MM.1S (cell line): ENCODE measurements at places on chromosomes 12 and 14.

DNA sequence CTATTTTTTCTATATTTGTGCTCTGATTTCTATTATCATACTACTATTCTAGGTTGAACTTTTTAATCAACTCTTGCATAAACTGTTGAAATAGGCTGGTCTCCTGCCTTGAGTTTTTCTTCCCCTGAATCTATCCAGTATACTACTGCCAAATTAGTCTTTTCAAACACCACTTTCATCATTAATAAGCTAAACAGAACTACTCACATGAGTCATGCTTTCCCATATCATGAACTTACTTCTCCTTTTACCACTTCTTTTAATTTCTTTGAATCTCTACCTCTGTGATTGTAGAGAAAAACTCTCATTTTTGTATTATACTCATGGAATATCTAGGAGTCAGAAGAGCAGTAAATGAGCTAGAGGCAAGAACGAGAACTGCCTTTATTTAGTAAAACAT, 340.3 kb upstream of the PDE3A start:
- H3K27ac ChIP-seq = no peak overlapping the region
- H3K4me1 ChIP-seq = no peaks in the 10 kb centered on the region
- no peak for DNase-seq
- no peaks in the 10 kb centered on the region for H3K27me3 ChIP-seq
- no peak overlapping the region for H3K4me3 ChIP-seq

GRCh38 chr12:74339211-74339610, 198.4 kb upstream of the ATXN7L3B start:
- H3K27me3 ChIP-seq = no peaks in the 10 kb centered on the region
- H3K4me1 ChIP-seq = no peaks in the 10 kb centered on the region
- H3K36me3 ChIP-seq = no peaks in the 10 kb centered on the region
- no peak overlapping the region for H3K27ac ChIP-seq
- no peak overlapping the region for H3K4me3 ChIP-seq

- H3K4me3 ChIP-seq = no peak overlapping the region
- DNase-seq = no peak
- no peak overlapping the region for H3K27ac ChIP-seq
- H3K36me3 ChIP-seq = no peaks in the 10 kb centered on the region
These were observed 14.6 kb downstream of the ATXN7L3B start for GRCh38 chr12:74552201-74552600.

DNA sequence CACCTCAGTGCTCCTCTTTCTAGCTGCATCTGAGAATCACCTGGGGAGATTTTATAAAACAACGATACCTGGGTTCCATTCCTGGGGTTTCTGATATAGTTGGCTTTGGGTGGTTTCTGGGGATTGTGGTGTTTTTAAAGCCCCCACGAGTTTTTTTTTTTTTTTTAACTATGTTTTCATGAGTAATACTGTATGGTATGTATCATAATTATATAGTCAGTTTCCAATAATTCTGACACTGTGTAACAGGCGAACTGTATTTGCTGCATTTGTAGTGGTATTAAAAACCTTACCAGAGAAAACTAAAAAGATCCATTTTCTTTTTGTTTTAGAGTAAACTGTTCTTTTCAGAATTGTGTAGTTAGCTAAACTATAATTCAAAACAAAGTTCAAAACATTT, 84.9 kb downstream of the SRGAP1 start:
- H3K4me1 ChIP-seq = no peaks in the 10 kb centered on the region
- no peaks in the 10 kb centered on the region for H3K36me3 ChIP-seq
- no peak for DNase-seq
- H3K27ac ChIP-seq = no peak overlapping the region
- H3K27me3 ChIP-seq = no peaks in the 10 kb centered on the region
- no peak overlapping the region for H3K4me3 ChIP-seq

- H3K27ac ChIP-seq = no peak overlapping the region
- no peaks in the 10 kb centered on the region for H3K27me3 ChIP-seq
- H3K4me1 ChIP-seq = no peaks in the 10 kb centered on the region
These were observed 19.0 kb downstream of the FAM181A start for GRCh38 chr14:93946104-93946503.

GRCh38 chr14:38536376-38537038, 280.6 kb upstream of the CLEC14A start:
- DNase-seq = no peak
- H3K27ac ChIP-seq = no peak overlapping the region
- no peak overlapping the region for H3K4me3 ChIP-seq
- H3K36me3 ChIP-seq = no peaks in the 10 kb centered on the region

GRCh38 chr14:39621223-39621622, 189.0 kb upstream of the FBXO33 start:
- H3K27me3 ChIP-seq = no peaks in the 10 kb centered on the region
- no peak overlapping the region for H3K27ac ChIP-seq
- H3K36me3 ChIP-seq = no peaks in the 10 kb centered on the region
- no peak for DNase-seq
- H3K4me1 ChIP-seq = no peaks in the 10 kb centered on the region

- H3K36me3 ChIP-seq = no peaks in the 10 kb centered on the region
- no peak overlapping the region for H3K4me3 ChIP-seq
- DNase-seq = peak; percentile 30
- no peaks in the 10 kb centered on the region for H3K4me1 ChIP-seq
- H3K27me3 ChIP-seq = no peaks in the 10 kb centered on the region
- no peak overlapping the region for H3K27ac ChIP-seq
These were observed 157.4 kb upstream of the FOXG1 start for GRCh38 chr14:28608851-28609828.

- H3K36me3 ChIP-seq = no peaks in the 10 kb centered on the region
- DNase-seq = no peak
- no peak overlapping the region for H3K4me3 ChIP-seq
- no peak overlapping the region for H3K27ac ChIP-seq
- no peaks in the 10 kb centered on the region for H3K4me1 ChIP-seq
These were observed 84.6 kb upstream of the GRIP1 start for GRCh38 chr12:66763467-66763866.

- DNase-seq = no peak
- H3K36me3 ChIP-seq = no peaks in the 10 kb centered on the region
- H3K27ac ChIP-seq = no peak overlapping the region
- H3K4me1 ChIP-seq = peaks cover 10% of the 10 kb centered on the region; the same call in 1 of the 2 replicates
These were observed 73.2 kb downstream of the SUSD6 start for GRCh38 chr14:69684461-69685217.

- no peak overlapping the region for H3K4me3 ChIP-seq
- H3K27ac ChIP-seq = no peak overlapping the region
- no peak for DNase-seq
- no peaks in the 10 kb centered on the region for H3K36me3 ChIP-seq
- no peaks in the 10 kb centered on the region for H3K4me1 ChIP-seq
These were observed 41.4 kb downstream of the COX16 start for GRCh38 chr14:70317969-70318634.

DNA sequence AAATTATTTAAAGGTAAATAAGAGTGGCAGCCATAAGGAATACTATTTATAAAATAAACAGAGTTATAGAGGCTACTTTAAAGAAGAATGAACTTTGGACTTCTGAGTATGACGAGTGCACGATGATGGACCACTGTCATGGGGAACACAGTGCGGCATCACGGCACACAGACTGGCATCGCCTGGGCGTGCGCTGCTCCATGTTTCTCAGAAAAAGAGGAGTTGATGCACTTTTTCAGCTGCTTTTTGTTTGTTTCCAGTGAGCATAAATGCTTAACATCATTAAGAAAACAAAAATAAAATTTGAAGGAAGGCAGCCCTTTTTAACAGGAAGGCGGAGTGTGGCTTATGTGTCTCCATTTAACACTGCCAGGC, 23.3 kb upstream of the EAPP start:
- no peak for DNase-seq
- H3K27ac ChIP-seq = no peak overlapping the region
- H3K4me3 ChIP-seq = no peak overlapping the region
- no peaks in the 10 kb centered on the region for H3K27me3 ChIP-seq
- no peaks in the 10 kb centered on the region for H3K36me3 ChIP-seq

DNA sequence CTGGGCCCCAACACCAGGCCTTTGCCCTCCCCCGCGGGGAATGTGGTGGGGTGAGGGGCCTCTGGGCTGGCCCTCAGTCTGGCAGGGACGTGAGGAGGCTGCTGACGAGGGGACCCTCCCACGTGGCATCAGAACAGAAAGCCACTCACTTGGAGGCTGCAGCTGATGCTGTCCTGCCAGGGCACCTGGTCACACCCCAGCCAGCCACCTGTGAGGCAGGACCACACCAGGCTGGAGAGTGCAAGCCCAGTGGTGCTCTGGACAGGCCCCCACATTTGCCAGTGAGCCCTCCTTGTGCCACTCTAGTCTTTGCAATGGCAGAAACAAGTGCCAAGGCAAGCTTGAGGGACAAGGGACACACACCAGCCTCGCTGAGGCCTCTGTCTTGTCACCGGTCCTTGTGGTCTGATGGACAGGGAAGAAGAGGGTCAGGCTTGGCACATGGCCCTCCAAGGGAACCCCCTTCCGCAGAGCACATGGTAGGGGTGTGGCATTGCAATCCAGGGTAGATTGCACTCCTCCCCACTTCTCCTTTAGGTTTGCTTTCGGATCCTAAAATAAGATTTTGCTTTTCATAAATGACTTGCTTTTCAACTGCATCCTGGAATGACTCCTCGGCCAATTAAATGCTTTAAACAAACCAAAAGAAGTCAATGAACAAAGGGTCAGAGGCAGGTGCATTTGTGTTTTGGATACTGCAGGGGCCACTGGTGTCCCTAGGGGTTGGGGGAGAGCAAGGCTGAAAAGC, 53.7 kb downstream of the CCDC88C start:
- peak; percentile 52 for DNase-seq
- H3K4me1 ChIP-seq = peaks cover 62% of the 10 kb centered on the region
- H3K4me3 ChIP-seq = no peak overlapping the region; the same call in 1 of the 2 replicates
- peak overlapping the region; percentile 100 for H3K27ac ChIP-seq
- no peaks in the 10 kb centered on the region for H3K36me3 ChIP-seq
- H3K27me3 ChIP-seq = no peaks in the 10 kb centered on the region

DNA sequence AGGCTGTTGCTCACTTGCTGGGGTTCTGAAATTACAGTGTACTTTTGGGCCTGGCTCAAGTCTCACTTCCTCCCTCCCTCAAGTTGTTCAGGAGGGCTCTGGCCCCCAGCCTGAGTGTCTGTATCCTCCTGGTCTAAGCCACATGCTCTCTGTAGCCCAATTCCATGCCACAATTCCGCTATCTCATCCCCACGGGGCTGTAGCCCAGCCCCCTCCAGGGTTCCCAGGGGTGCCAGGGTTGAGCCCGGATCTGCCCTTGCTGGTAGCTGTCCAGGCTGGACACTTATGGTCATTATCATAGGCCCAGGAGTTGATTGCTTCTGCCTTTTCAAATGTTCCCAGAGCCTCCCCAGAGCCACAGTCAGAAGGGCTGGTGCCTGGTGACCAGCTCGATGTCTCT, 65.3 kb downstream of the PRIMA1 start:
- H3K27me3 ChIP-seq = no peaks in the 10 kb centered on the region
- no peak overlapping the region for H3K4me3 ChIP-seq
- DNase-seq = no peak
- H3K36me3 ChIP-seq = no peaks in the 10 kb centered on the region
- H3K27ac ChIP-seq = no peak overlapping the region

DNA sequence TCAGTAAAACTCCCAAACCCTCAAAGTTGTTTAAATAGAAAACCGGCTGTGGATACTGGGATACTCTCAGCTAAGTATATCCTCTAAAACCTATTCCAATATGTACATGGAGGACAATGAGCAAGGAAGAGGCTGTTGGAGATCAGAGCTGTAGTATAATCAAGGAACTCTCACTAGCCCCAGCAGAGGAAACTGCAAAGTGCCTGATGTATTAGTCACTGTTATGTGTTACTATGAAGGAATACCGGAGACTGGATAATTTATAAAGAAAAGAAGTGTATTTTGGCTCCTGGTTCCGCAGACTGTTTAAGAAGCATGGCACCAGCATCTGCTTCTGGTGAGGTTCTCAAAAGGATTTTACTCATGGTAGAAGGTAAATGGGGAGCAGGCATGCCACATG, 65.6 kb upstream of the RPL10L start:
- no peaks in the 10 kb centered on the region for H3K4me1 ChIP-seq
- no peak overlapping the region for H3K4me3 ChIP-seq
- H3K27me3 ChIP-seq = no peaks in the 10 kb centered on the region

GRCh38 chr12:72829838-72830237, 557.7 kb downstream of the TRHDE start:
- DNase-seq = no peak
- no peaks in the 10 kb centered on the region for H3K27me3 ChIP-seq
- no peaks in the 10 kb centered on the region for H3K4me1 ChIP-seq

- no peaks in the 10 kb centered on the region for H3K27me3 ChIP-seq
- no peak overlapping the region for H3K27ac ChIP-seq
- 0 out of 2 replicates have a peak, but pooled peaks cover 2% of the 10 kb centered on the region for H3K4me1 ChIP-seq
- no peak overlapping the region for H3K4me3 ChIP-seq
These were observed 107.3 kb downstream of the CRADD start for GRCh38 chr12:93784339-93785086.
